ENCODE measurements at places on chromosomes 13 and 19.

DNA sequence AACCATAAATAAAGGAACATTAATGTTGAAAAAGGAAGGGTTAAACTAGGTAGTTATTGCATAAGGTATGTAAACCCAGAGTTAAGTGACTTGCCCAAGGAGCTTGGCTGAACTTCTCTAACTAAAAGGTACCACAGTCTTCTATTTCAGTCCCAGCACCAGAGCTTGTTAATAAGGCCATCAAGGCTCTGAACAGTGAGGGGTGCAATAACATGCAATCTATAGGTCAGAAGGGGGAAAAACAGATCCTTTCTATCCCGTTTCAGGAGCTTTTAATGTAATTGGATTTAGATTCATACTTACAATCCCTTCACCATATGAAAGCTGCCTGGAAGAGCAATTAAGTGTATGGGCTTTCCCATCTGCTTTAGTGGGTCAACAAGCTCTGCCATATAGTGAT, 441.5 kb upstream of the SPRY2 start:
- no peak for DNase-seq

DNA sequence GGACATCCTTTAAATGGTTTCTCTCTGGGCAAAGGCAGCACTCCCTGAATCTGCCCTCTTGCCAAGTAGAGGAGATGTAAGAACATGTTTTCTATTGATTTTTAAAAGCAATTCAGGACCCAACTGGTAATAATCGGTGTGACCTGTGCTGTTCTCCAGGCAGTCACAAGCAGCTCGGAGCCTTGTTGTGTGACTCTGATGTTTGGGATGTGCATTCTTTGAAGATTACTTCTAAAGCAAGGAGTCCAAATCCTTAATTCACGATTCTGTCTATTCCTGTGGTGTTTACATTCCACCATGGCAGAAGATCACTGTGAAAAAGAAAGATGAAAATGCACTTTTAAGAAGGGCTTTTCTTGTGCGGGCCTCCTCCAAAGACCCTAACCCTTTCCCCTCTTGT, 122.3 kb upstream of the ZNF536 start:
- no peak for DNase-seq

GRCh38 chr13:28560612-28561011, 65.7 kb upstream of the FLT1 start:
- no peak for DNase-seq

DNA sequence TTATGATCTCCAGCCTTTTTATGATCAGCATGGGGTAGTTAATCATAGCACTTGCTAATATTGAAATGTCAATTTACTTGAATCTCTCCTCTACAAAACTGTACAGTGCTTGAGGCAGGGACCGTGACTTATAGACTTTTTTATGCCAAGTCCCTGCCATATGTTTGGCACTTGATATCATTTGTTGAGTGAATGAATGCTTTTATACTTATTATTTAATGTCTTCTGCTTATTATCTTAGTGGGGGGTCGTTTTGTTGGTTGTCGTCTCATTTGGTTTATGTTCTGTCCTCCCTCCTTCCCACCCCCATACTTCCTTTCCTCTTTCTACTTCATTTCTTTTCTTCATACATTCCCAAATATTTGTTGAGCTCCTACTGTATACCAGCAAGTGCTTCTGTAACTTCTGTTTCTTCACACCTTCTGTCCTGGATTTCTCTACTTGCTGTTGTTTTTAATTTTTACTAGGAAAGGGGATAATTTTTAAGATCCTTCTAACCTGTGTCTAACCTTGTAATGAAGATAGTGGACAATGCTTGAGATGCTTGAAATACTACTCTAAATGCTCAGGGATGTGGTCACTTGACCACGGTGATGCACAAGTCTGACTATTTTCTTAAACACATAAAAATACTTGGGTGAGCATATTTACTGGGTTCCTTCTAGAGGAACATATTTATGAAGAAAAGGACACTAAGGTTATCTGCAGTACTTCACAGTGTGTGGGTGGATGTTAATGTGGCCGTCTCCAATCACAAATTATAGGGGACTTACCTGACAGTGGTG, 223.8 kb downstream of the TDRD3 start:
- DNase-seq = no peak

DNA sequence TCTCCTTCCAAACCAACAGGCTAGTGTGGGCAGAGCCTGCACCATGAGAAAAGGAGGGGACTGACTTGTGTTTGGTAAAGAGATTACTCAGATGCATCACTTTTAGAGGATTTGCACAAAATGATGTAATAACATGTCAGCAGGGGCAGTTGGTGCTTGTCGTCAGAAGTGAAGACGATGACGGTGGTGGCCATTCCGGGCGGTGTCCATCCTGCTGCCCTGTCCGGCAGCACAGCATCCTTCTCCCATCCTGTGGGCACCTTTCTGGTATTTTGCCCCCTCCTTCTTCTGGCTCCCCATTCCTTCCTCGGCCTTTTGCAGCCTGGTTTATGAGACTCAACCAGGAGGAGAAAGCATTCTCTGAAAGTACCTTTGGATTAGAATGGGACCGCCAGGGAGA, 160.1 kb downstream of the TEX29 start:
- DNase-seq = no peak

DNA sequence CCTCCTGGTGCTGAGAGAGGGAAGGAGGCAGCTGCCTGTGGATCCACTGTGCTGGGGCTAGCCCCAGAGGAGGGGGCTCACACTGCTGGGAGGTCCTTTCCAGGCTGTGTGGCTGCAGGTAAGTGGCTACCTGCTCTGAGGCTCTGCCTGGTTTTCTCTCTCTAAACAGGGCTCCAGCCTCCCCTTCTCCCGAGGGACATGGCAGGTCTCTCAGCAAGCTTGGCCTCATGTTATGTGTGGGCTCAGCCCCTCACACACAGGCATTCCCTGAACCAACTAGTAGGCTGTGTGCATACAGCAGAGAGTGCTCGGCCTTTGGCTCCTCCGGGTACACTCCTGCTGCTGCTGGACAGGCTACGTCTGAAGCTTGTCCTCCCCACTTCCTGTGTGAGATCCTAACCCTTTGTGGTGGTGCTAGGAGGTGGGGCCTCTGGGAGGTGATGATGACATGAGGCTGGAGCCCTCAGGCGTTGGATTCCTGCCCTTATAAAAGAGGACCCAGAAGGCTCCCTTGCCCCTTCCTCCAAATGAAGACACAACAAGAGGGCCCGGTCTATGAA, 4.2 kb downstream of the ZNF835 start:
- no peak for DNase-seq

GRCh38 chr13:92719868-92720267, 506.7 kb upstream of the GPC6 start:
- DNase-seq = no peak

GRCh38 chr13:46160471-46161066, 21.4 kb downstream of the LCP1 start:
- DNase-seq = no peak

DNA sequence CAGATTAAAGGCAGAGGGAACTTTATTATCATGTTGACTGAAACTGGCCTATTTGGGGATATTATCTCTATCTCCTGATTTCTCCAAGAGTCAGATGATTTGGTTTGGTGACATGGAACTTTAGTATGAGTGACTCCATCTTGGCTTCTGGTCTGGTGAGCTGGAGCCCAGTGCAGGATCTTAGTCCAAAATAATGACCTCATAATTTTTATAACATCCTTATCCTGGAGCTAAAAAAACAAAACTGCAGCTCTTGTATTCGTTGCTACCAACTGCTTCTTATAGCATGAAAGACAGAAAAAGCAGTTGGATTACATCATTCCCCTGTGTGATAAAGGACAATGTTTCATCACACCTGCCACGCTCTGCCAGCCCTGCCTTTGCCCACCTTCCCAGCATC, 39.3 kb upstream of the RNF17 start:
- DNase-seq = no peak

GRCh38 chr13:75760131-75761021, 124.2 kb downstream of the LMO7 start:
- DNase-seq = no peak

DNA sequence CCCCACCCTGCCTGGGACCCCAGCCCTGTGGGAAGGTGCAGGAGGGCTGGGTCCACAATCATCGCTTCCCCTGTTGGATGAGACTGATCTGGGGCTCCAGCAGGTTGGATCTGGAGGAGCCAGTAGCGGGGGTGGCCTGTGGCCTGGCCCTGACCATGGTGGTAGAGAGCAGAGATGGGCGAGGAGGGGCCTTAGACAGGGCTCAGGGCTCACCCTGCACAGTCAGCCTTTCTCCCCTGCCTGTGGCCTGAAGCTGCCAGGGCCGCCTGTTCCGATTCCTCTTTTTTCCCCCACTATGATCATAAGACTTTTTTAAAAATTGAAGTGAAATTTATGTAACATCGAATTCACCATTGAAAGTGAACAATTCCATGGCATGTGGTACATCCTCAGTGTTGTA, 18.2 kb downstream of the SIN3B start:
- no peak for DNase-seq

DNA sequence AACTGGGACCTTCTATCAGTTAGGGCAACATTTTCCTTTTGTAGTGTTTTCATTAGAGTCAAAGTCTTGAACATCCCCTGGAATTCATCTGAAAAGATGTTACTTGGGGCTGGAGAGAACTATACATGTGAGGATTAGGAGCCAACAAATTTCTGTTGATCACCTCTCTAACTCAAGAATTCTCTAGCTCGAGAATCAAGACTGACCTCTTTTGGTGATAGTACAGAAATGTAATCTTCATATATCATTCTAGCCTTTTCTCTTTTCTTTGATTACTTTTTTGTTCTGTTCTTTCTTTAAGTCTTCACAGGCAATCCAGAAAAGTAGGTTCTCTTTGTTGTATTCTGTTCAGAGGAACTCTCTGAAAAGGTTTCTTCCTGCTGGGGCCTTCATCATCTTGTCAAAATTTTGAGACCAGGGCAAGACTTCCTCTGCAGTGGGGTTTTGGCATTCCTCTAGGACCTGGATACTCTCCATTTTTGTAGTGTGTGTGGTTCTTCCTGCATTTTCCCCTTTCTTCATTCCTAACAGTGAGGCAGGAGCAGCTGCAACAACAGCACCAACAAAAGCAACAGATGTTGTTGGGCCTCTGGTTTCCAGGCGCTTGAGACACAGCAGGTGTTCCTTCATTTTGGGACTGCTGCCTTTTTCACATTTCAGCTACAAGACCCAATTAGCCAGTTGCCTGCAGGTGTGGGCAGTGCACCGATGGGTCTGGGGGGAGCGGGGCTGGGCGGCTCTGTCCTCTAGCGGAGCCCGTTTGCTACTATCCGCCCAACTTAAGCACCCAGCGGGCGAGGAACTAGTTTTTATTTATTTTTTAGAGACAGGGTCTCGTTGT, 26.2 kb downstream of the ELF1 start:
- no peak for DNase-seq

- DNase-seq = no peak
These were observed 448.9 kb downstream of the DCT start for GRCh38 chr13:94030415-94031119.

DNA sequence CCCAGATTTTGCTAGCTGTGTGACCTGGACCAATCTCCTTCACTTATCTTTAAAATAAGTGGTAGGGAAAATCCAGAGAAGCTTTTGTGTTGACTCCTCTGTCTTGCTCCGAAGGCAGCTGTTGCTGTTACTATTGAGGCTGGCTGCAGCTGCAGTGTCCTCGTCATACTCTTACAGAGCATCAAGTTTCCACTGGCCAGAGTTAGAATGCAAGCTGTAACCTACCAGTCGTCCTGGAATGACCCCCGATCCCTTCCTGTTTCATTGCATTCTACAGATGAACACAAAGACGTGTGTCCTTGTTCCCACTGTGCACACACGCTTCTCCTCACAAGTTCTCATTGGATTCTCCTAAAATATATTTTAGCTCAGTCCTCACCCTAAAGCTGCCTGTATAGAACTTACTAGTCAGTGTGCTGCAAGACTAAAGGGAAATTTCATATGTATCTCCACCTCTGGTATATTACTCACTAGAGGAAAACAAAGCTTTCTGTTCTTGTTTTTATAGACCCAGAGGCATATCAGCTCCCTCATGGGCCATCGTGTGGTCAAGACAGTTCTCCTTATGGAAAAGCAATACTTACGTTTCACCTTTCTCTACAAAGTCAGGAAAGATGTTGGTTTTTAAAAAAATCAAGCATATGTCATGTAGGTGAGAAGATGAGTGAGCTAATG, 589.8 kb downstream of the LMO7 start:
- no peak for DNase-seq

DNA sequence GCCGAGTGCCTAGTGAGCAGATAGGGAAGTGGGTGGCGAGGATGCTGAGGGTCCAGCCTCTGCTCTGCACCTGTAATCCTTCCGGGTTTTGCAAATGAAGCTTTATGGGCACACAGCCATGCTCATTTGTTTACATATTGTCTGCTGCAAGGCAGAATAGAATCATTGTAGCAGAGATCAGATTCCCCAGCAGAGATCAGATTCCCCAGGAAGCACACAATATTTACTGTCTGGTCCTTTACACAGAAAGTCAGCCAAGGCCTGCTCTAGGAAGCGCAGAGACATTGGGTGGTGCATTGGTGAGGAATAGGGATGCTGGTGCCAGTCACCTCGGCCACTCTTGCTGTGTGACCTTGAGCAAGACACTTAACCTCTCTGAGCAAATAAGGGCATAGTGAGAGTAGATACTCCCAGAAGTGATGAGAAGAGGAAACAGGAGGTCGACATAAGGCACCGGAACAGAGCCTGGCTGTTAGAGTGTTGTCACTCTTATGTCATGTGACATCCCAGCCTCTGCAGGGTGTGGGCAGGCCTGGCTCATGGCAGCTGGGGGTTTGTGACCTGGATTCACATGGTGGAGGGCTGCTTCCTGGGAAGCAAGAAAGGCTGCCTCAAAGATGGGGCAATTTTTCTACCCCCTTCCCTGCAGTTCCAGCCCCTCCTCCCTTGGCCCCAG, 25.6 kb downstream of the CARM1 start:
- DNase-seq = no peak

GRCh38 chr19:57620673-57621348, 6.8 kb downstream of the ZNF134 start:
- no peak for DNase-seq

- no peak for DNase-seq
These were observed 276.3 kb upstream of the PCDH9 start for GRCh38 chr13:67506407-67506806.

- no peak for DNase-seq
These were observed 184.1 kb downstream of the HS6ST3 start for GRCh38 chr13:96274046-96274445.

GRCh38 chr13:39766464-39767158, 111.1 kb downstream of the COG6 start:
- no peak for DNase-seq

DNA sequence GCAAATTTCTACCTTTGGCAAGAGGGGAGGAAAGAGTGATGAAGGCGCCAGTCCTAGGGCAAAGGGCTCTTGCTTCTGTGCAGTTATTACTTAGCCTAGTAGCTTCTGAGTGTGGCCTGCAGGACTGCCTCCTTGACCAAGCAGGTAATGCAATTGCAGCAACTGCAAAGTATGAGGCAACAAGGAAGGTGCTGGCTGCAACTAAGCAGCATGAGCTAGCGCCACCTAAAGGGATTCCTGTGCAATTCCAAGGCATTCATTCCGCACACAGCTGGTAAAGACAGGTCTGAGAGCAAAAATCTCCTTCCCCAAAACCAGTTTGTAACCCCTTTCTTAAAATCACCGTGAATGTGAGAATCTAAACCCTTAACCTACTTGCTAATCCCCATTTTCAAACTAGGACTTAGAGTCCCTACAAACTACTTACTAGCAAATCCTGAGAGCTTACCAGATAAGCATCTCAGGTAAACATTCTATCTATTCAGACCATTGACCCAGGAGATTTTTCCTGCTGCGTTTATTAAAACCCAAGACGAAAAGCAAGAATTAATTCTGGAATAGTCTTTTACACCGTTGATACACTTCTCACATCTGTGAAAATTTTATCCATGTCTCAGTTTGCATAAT, 62.9 kb downstream of the DCT start:
- DNase-seq = no peak
